Stimulated activated CD4-positive, alpha-beta T cell treated with anti-CD3 and anti-CD28 coated beads, Interleukin-2, amount 100 ng/mL, for 24 hours (primary cell): ENCODE measurements at places on chromosomes 3 and 15.
A peak's percentile ranks its signal among the peaks of the same experiment; 100 is the strongest.

DNA sequence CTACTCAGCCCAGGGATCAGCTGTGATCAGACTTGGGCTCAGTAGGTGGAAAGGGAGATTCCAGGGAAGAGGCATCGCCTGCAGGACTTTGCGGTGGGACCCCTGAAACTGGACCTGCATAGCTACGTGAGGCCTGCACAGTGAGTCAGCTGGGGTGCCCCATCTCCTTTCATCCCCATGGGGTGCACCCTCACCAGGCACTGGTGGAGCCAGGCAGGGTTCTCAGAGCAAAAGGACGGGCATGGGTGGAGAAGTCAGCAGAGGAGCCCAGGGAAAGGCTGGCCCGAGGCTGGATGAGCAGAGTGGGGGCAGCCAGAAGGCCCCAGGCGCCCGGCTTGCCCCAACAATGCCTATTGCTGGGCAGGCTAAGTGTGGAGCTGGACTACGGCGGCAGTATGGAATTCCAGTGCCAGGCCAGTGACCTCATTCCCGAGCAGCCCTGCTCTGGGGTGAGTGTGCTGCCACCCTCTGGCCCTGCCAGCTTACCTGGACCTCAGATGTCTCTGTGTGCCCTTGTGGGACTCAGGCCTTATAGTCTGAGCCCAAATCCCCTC, 19.7 kb downstream of the ACAA1 start:
- DNase-seq = no peak

- DNase-seq = no peak
These were observed 47.1 kb upstream of the MAPKBP1 start for GRCh38 chr15:41727143-41727542.

DNA sequence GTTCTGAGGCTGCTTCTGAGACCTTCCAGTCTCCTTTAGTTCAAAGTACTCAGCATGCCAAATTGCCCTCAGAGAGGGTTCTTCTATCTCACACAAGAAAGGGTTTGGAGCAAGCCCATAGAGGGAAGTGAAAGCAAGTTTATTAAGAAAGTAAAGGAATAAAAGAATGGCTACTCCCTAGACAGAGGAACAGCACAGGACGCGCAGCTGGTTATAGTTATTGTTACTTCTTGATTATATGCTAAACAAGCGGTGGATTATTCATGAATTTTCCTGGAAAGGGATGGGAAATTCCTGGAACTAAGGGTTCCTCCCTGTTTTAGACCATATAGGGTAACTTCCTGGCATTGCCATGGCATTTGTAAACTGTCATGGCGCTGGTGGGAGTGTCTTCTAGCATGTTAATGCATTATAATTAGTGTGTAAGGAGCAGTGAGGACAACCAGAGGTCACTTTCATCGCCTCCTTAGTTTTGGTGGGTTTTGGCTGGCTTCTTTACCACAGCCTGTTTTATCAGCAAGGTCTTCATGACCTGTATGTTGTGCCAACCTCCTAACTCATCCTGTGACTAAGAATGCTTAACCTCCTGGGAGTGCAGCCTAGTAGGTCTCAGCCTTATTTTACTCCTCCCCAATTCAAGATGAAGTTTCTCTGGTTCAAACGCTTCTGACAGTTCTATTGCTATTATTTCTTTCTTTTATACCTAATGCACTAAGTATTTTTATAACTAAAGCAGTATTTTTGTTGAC, 26.3 kb downstream of the SCN11A start:
- no peak for DNase-seq

DNA sequence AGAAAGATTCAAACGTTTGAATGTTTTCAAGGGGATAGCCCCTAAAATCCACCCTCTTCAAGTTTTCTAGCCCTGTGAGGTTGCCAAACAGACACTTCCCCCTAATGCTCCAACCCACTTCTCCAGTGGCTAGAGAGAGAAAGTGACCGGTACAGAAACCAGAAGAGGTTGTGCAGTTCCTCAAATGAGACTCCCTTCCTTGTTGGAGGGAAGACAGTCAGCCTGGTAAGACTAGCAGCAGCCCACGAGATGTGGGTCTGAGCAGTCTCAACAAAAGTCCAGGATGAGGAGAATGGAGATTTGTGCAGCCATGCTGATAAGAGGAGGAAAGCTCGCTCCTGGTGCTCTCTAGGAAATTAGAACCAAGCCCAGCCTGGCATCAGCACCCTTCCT, 222.8 kb upstream of the TPRG1 start:
- DNase-seq = no peak

DNA sequence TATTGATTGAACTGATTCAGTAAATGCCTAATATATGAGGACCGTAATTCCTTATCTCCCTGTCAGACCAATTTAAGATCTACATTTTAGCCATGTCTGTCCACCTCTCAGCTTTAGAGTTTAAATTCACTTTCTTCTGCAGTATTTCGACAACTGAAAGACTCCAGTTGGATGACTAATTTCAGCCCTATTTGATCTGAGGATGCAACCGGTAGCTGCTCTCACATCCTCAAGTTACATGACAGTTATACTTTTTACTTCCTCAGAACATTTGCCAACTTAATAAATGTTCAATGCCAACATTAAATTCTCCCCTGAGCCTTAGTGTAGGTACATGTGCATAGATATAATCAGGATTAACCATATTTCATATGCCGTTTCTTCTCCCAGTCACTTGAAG, 2.5 kb upstream of the HHLA2 start:
- no peak for DNase-seq

GRCh38 chr3:189132231-189132671, 39.5 kb upstream of the TPRG1 start:
- DNase-seq = peak; percentile 71
